WTC11 (cell line): ENCODE measurements at places on chromosomes 12 and 14. TPM values are rescaled to one million over a fixed set of nuclear protein-coding genes. Genes with fewer than 3 reads are reported as not detected.

DNA sequence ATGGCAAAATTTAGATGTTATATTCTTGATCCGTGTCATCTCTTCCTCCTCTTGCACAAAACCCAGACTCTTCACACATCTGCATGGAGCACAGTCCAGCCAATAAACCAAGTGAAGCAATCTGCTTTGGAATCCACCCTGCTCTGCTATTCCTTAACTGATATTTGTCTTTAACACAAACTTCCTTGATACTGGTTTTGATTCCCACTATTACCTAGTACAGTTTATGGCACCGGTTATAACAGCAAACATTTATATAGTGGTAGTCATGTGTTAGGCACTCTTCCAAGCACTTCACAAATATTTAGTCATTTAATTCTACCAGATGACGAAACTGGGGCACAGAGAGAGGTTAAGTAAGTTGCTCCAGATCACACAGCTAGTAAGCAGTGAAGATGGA, 12.5 kb downstream of the STYK1 start:
- no peak for DNase-seq

GRCh38 chr14:54822685-54823084, 79.9 kb downstream of the GCH1 start:
- DNase-seq = no peak

DNA sequence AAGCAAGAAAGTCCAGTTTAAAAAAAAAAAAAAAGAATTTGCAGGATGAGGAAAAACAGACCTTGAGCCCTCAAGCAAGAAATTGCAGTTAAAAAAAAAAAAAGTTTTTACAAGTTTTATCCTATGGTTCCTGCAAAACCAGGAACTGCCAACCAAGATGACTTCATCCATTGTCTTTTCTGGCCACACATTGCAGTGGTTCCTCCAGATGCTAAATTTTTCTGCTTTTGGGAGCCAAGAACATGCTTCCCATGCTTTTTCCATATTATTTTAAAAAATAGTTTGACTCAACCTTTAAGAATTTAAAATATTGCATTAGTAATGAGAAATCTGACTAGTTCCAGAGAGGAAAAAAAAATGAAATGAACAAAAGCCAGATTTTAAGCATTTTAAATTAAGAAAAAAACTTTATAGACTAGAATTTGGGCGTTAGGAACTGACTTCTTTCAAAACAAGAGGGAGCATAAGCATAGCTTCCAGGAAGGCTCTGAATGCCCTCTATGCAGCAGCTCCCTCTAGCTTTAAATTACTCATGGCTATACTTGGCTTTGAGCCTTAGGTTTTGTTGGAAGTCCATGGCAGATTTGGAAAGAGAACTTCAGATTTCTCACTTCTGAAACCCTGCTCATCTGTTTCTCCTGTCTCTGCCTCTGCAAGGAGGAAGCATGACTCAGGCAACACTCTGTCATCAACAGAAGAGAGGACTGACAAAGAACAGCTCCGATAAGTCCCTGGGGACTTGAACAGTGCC, 124.5 kb downstream of the GPR65 start:
- no peak for DNase-seq

- DNase-seq = no peak
Observed at GRCh38 chr12:76569685-76570604, 10.4 kb upstream of the OSBPL8 start.

GRCh38 chr12:80178846-80179245, 79.5 kb downstream of the OTOGL start:
- DNase-seq = no peak

DNA sequence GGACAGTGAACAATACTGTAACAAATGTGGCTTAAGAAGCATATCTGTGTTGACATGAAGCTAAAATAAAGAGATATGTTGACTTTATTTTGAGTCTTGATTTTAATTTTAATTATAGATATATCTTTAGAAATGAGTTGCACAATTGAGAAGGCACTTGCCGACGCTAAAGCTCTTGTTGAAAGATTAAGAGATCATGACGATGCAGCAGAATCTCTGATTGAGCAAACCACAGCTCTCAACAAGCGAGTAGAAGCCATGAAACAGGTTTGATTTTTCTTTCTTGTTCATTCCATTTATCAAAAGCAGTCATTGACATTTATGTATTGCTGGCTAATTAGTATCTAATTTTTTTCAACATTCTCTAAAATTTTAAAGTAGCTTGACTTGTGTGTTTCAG, 15.8 kb downstream of the FGFR1OP2 start:
- no peak for DNase-seq

- DNase-seq = no peak
Observed at GRCh38 chr14:74652541-74652940, 40.5 kb upstream of the LTBP2 start.

GRCh38 chr14:51653079-51653774, 1.5 kb downstream of the FRMD6 start:
- no peak for DNase-seq

DNA sequence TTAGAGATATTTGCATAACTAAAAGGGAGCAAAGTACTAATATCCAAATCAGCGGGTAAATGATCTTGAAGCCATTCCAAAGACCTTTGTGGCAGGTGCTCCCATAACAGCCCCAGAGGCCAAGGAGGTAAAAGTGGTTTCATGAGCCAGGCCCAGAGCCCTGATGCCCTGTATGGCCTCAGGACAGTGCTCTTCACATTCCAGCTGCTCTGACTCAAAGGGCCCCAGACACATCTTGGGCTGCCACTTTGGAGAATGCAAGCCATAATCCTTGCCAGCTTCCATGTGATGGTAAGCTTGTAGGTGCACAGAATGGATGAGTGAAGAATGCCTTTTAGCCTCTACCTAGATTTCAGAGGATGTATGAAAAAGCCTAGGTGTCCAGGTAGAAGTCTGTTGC, 933.4 kb downstream of the SLC16A7 start:
- no peak for DNase-seq

DNA sequence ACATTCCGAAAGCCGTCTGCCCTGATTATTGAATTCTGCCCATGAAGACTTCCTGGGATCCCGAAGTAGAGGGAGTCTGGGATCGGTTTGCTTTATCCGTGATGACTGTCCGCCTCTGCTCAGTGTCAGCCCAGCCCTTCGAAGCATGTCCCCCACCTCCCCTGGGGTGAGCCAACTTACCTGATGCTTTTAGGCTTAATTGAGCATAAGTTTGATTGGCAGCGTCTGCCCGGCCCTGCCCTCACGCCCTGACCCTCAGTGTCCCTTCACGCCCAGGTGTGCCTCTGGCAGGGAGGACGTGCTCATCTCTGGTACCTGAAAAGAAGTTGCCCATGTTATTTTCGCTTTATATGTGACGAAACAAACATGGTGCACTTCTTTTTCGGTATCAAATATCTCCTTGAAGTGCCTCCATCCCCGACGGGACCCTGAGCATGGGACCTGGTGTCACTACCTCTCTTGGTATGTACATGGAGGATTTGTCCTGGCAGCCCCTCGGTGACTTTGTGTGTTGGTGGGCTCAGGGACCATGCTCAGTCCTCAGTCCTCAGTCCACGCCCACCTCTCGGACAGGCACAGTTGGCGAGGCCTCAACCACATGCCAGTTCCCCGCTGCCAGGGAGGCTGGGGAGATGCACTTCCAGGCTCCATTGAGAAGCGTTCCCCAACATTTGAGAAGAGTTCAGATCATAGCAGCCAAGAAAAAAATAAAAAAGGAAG, 130.1 kb upstream of the RTL1 start:
- peak; percentile 3 for DNase-seq

- no peak for DNase-seq
Observed at GRCh38 chr14:96309896-96310330, 53.2 kb downstream of the ATG2B start.

DNA sequence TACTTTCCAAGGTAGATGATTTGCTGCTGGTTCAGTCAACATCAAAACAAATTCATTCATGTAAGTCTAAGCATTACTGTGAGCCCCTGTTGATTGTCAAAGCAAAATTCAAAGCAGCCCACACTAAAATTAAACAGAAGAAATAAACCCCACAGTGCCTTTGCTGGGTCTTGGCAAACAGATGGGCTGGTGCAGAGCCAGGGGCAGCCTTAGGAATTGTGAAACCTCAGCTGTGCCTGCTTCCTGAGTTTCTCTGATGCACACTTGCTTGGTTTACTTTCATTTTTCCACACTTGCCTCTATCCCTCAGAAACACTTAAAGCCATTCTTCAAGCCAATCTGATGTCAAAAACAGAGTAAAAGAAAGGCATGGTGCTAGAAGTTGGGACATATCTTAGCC, 6.6 kb upstream of the PLEKHG7 start:
- no peak for DNase-seq

DNA sequence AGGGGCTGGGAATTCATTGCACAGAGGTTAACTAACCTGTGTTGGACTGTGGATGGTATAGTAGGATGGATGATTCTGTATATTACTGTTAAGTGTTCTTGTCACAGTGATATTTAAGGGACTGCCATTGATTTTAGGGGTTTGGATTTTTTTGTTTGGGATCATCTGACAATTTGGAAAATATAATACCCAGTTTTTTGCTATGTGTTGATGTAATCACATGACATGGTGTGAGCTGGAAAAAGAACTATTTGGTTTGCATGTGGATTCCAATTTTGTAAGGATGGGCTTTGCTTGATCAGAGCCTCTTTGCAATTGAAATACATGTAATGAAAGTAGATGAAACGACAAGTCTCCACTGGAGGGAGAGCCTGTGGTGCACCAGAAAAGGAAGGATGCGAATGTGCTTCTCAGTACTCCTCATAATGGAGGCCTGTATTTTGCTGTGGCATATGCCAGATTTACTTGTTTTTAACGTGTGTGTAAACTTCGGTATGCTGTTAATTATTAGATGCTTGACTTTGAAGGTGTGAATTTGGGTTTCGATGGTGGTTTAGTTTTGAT, 2.7 kb downstream of the DYRK2 start:
- DNase-seq = no peak

- DNase-seq = no peak
Observed at GRCh38 chr14:103744621-103745395, 29.2 kb downstream of the ZFYVE21 start.

DNA sequence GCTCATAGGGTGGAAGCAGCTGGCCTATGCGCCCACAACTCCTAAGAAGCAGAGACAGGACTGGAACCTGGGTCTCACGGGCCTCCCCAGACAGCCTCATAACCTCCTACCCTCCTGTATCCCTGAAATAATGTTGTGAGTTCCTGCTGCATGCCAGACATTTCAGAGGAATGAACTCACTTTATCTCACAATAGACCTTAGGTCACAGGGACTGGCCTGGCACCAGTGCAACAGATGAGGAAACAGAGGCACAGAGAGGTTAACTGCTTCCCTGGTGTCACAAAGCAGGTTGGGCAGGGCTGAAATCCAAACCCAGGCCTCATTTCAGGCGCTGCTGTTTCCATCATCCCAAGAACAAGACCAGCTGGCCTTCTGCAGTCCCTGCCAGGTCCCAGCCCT, 5.3 kb downstream of the PHETA1 start:
- DNase-seq = no peak

DNA sequence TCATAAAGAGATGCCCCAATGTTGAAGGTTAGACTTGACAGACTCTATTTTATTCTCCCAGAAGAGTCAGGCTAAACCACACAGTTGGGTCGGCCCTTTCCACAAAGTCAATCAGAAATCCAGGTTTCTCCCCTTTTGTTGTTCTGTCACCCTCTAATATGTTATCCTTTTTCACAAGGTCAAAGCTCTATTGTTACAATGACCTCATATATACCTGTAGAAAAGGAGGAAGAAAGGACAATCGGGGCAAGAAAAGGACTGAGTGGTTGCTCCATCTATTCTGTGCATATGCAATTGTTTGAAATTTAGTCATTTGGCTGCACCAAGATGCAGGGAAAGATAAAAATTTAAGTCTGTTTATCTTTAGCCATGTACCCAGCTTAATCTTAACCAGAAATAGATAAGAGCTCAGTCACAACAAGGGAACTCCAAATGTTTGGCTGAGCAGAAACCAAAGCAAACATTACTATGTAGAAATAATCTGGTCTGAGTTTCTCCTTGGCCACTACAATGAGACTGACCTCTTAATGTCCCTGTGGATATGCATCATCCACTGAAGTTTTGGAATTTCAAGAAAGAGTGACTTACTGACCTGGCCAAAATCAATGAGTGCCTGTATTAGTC, 503.7 kb downstream of the GALC start:
- no peak for DNase-seq

GRCh38 chr12:7645395-7646177, 20.1 kb downstream of the APOBEC1 start:
- peak; percentile 34 for DNase-seq

DNA sequence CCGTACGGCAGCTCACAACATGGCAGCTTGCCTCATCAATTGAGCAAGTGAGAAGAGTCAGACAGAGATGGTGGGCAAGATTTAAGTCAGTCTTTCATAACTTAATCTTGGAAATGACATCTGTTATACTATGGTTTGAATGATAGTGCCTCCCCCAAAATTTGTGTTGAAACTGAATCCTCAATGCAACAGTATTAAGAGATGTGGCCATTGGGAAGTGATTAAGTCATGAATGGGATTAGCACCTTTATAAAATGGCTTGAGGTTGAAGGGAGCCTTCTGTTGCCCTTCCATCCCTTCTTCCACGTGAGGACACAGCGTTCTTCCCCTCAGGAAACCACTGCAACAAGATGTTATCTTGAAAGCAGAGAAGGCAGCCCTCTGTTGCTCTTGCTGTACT, 124.2 kb downstream of the C12orf75 start:
- DNase-seq = no peak

DNA sequence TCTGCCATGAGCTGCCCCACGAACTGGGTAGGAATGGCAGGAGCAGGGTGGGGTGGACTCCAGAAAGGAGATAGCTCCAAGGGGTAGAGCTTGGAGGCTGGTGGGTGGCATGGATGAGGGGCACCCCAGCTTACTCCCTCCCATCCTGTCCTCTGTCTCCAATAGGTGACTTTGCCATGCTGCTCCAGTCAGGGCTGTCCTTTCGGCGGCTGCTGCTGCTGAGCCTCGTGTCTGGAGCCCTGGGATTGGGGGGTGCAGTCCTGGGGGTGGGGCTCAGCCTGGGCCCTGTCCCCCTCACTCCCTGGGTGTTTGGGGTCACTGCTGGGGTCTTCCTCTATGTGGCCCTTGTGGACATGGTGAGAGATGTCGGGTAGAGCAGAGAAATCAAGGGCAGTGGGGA, 7.1 kb downstream of the SLC39A5 start:
- DNase-seq = no peak

- DNase-seq = no peak
Observed at GRCh38 chr12:114696443-114697242, 12.7 kb upstream of the TBX3 start.

The CEBPE gene
- total RNA-seq = not detected in 3 replicates

The C12orf50 gene
- 0.07 TPM in 1 of 3 replicates, not detected in the others for total RNA-seq

The SERPINA12 gene
- not detected in 3 replicates for total RNA-seq

The GCH1 gene
- 9.2 to 10.3 TPM (median 9.8 TPM) in 3 replicates for total RNA-seq

The RGS6 gene
- total RNA-seq = 1.0 to 1.2 TPM (median 1.2 TPM) in 3 replicates

The DHRS7 gene
- total RNA-seq = 39.9 to 45.2 TPM (median 45.1 TPM) in 3 replicates

The OR4M1 gene
- total RNA-seq = not detected in 3 replicates

The INHBE gene
- 3.2 to 5.0 TPM (median 3.3 TPM) in 3 replicates for total RNA-seq

The ITGA7 gene
- 77.8 to 96.2 TPM (median 80.4 TPM) in 3 replicates for total RNA-seq

The BATF gene
- 0.73 TPM in 1 of 3 replicates, not detected in the others for total RNA-seq

The KRT82 gene
- not detected in 3 replicates for total RNA-seq

The DCN gene
- 2.0 to 7.4 TPM (median 3.4 TPM) in 3 replicates for total RNA-seq

The KRT80 gene
- total RNA-seq = 0.09 to 0.11 TPM (median 0.11 TPM) in 3 replicates

The KIF5A gene
- total RNA-seq = 15.9 to 17.9 TPM (median 16.1 TPM) in 3 replicates

The CKAP4 gene
- 67.2 to 69.6 TPM (median 67.8 TPM) in 3 replicates for total RNA-seq
